ENCODE measurements at places on chromosomes 7 and 10.

DNA sequence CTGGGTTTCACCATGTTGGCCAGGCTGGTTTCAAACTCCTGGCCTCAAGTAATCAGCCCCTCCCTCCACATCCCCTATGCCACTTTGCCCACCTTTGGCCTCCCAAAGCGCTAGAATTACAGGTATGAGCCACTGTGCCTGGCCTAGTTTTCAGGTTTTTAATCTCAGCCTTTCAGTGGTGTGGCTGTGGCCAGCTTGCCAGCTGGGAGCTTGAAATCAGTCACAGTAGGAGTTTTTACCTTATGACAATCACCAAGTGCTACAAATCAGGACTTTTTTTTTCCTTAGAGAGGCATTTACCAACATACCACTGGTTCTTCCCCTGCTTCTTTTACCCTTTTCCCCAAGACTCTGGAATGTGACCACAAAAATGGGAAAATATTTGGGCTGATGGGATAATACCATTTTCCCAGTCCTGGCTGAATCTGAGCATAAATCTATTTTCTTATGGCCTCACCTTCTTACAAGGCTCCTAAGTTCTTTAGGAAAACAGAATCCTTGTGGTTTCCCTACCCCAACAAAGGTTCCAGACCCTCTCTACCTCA lies 6.2 kb downstream of the STEAP4 start:
- DNase-seq: no peak

- no peak for DNase-seq
Observed at GRCh38 chr10:95268438-95268837, 22.4 kb downstream of the PDLIM1 start.

DNA sequence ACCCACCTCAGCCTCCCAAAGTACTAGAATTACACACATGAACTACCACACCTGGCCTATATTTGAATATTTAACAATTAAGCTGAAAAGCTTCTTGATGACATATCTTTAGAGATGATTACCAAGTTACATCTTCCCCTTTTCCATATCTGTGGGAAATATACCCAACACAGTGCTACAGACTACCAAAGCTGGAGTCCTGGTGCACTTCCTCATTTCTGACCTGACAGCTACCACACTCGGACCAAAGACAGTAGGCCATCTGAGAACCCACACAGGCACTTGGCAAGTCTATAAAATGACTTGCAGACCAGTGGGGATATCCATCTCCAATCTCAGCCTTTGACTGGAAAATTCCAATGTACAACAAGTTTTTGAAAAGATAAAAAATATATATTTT lies 270.4 kb upstream of the KLF14 start:
- DNase-seq: peak; percentile 68

- DNase-seq: no peak
Observed at GRCh38 chr7:140144821-140145220, 32.0 kb downstream of the KDM7A start.

GRCh38 chr10:116809483-116810119 lies 39.7 kb upstream of the ENO4 start:
- DNase-seq: peak; percentile 19

GRCh38 chr10:128209862-128210214 lies 83.6 kb upstream of the MKI67 start:
- no peak for DNase-seq

GRCh38 chr10:131880016-131880590 lies 20.7 kb upstream of the PPP2R2D start:
- no peak for DNase-seq

DNA sequence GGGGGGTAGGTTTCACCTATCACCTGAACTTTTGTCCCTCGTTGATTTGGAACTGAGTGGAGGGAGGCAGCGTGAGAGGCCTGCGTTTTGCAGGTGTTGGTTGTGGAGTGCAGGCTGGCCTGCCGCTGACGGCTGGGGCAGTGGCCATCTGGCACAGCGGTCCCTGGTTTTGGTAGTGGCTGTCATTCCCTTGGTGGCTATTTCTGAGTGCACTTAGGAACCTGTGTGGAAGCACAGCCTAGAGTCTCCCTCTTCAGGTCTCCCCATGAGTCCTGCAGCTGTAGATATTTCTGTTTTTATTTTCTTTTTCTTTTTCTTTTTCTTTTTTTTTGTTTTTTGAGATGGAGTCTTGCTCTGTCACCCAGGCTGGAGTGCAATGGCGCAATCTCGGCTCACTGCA lies 129.2 kb downstream of the CUL2 start:
- no peak for DNase-seq

GRCh38 chr7:139811066-139811465 lies 18.0 kb upstream of the TBXAS1 start:
- DNase-seq: peak; percentile 29

- DNase-seq: peak; percentile 76
Observed at GRCh38 chr7:122092964-122093797, 50.9 kb downstream of the AASS start.

- no peak for DNase-seq
Observed at GRCh38 chr10:38143587-38143986, 49.5 kb downstream of the ZNF37A start.

- peak; percentile 15 for DNase-seq
Observed at GRCh38 chr10:107740962-107741690, 576.6 kb upstream of the SORCS1 start.

DNA sequence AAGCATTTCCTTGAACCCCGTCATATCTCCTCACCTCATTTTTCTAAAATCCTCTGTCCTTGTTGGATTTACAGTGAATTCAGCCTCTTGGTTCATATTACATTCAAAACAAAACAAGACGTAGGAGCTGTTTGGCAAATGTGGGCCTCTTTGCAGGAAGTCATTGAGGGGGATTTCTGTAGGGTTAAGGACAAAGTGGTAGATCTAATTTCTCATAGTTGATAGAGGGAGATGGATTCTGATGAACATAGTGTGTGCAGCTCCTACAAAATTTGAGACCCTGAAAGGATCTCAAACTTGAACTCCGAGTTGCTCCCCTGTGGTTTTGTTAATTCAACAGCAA lies 682 bp downstream of the TBXAS1 start:
- peak; percentile 47 for DNase-seq

- no peak for DNase-seq
Observed at GRCh38 chr10:10564081-10564794, 453.4 kb upstream of the CELF2 start.
